NCI-H187 (cell line): ENCODE measurements at places on chromosomes 12 and 14.
A peak's percentile ranks its signal among the peaks of the same experiment; 100 is the strongest.

GRCh38 chr12:55937981-55938380 lies 7.0 kb downstream of the DGKA start:
- no peak for DNase-seq

GRCh38 chr12:9948606-9949296 lies 16.6 kb upstream of the CLEC2A start:
- no peak for DNase-seq

DNA sequence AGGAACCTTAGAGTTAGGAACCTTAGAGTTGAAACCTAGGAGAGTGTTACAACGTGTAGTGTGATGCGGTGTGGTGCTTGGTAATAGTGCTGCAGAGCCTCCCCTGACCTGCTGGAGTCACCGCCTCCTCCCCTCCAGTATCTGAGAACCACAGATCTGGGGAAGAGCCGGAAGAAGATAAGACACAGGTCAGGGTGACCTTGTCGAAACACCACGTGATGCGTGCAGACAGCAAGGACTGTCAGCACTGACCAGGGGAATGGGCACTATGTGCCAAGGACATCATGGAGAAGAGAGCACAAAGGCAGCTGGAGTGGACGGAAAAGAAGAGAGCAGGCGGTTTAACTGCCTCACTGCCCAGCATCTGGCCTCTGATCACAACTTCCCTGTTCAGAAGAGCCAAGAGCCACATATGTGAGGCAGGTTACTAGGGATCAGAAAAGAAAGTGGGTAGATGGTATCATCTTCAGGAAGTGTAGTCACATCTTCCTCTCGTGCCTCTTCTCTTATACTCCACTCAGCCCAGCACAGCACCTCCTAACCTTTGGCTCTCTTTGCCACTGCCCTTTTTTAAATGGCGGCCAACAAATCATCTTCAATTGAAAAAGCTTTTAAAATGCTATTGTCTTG lies 93.7 kb downstream of the TESC start:
- no peak for DNase-seq

DNA sequence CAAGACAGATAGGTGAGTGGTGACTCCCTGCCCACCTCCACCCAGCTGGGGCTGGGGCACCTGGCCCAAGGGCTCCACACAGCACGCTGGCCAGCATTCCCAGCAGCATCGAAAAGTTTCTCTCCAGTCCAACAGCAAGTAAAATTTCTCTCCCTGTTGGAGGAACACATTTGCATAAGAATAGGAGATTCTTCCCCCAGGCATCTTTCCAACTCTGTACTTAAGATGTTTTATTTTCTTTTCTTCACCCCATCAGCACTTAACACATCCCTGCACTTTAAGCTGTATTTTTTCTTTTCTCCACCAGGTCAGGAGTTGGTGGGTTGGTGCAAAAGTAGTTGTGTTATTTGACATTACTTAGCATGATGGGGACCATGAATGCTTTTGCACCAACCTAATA lies 47.2 kb downstream of the OR9K2 start:
- DNase-seq: no peak

- no peak for DNase-seq
Measured at GRCh38 chr14:68952531-68953195, 26.4 kb downstream of the ACTN1 start.

DNA sequence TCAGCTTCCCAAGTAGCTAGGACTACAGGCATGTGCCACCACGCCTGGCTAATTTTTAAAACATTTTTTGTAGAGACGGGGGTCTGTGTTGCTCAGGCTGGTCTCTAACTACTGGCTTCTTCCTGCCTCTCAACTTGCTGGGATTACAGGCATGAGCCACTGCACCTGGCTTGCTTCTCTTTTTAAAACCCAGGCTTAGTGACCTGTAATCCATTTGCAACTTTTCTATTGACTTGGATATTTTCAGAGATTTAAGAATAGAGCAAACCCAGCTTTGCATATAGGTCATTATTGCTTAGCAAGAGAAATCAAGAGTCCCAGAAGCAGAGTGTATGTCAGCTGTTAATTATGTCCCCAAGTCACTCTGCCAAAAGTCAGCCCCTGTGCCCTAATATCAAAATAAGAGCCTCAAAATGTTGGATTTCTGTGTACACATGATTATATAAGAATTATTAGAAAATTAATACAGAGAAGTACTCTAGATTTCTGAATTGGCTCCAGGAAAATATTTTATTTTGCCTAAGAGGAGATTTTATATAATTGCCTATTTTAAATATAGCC lies 24.9 kb downstream of the TCP11L2 start:
- DNase-seq: no peak

GRCh38 chr14:77084985-77085384 lies 13.1 kb upstream of the CIPC start:
- DNase-seq: no peak

- DNase-seq: peak; percentile 55
Measured at GRCh38 chr14:22852940-22853767, 16.8 kb downstream of the MMP14 start.

DNA sequence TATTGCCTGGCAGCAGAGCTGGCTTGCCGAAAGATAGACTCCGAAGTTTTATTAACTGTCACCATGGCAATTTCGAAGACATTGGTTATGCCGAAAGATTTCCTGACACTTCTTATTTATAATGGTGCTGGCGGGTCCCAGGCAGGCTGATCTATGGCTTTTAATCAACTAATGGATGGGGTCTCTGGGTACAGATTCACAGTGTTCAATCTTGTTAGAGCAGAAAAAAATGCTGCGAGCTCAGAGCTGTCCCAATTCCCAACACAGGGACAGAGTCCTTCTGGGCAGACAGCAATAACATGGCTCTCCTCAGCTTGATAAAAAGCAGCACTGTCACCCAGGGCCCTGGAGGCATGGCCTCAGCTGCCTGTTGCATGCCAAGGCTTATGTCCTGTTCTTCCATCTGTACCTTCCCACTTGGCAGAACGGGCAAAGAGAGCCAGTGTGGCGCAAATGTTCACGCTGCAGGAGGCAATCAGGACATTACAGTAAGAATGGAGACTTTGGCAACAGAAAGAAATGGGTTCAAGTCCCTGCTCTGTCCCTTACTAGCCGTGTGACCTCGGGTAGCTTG lies 228.2 kb upstream of the PWP1 start:
- no peak for DNase-seq

DNA sequence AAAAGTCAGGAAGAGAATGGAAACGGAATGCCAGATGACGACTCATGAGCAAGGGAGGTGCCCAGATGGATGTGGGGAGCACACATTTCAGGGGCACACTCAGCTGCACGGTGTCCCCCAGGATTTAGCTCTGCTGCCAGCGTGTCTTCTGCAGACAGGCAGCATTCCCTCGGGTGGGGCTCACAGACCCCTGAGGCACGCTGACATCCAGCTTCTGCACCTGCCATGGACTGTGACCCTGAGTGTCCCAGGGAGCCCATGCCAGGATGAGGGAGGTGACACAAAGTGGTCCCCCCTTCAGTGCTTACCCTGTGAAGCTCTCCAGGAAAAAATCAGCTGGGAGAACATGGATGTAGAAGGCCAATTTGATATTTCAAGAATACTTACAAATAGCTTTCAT lies 84.2 kb downstream of the PIWIL1 start:
- no peak for DNase-seq

GRCh38 chr14:101077481-101078074 lies 174.1 kb upstream of the RTL1 start:
- peak; percentile 35 for DNase-seq

DNA sequence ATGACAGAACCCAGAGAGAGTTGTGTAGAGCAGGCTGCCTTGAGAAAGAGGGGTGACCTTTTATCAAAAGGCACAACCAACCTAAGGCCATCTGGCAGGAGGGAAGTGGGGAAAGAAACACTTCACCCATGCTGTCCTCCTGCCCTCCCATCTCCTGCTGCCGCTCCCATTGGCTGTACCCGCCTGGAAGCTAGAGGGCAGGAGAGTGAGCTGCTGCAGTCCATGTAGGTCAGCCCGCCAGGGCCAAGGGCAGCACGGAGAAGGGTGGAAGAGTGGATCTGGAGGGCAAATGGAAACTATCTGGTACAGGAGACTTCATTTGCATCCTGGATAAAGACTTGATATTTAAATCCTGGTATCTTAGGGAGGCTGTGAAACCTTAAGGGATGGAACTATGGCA lies 11.5 kb upstream of the CABP1 start:
- no peak for DNase-seq

GRCh38 chr12:99522456-99522855 lies 125.1 kb upstream of the GARIN6 start:
- DNase-seq: no peak

DNA sequence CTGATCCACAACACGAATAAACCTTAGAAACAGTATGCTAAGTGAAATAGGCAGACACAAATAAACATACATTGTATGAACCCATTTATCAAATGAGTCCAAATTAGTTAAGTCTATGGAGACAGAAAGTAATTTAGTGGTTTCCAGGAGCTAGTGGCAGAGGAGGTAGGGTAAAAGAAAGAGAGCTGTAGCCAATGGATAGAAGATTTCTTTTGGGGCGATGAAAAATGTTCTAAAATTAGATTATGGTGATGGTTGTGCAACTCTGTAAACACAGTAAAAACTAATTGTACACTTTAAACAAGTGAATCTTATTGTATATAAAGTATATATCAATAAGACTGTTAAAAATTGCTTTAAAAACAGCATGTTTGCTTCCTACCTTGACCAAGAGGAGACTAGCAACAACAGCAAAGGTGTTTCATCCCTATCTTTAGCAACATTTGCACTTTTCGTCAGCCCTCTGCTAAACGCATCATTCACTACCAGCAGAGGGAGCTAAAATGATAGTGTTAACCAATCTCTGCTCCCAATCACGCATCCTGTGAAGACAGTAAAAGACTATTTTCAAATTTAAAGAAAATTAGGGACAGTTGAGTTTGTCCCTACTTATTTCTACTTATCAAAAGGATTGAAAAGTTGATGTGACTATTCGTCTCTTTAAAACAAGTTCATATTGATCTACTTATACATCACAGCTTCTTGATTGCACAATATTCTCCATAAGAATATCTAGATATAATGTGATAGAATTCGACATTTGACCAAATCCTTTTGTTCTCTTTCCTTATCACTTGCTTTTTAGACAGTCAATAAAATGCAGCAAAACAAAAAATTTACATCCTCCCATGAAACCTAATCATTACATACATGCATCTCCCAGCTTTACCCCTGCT lies 24.0 kb upstream of the LGR5 start:
- peak; percentile 7 for DNase-seq
